ENCODE measurements at places on chromosomes 7 and 10.

GRCh38 chr10:44627591-44628354, 242.9 kb upstream of the CXCL12 start:
- DNase-seq = no peak

DNA sequence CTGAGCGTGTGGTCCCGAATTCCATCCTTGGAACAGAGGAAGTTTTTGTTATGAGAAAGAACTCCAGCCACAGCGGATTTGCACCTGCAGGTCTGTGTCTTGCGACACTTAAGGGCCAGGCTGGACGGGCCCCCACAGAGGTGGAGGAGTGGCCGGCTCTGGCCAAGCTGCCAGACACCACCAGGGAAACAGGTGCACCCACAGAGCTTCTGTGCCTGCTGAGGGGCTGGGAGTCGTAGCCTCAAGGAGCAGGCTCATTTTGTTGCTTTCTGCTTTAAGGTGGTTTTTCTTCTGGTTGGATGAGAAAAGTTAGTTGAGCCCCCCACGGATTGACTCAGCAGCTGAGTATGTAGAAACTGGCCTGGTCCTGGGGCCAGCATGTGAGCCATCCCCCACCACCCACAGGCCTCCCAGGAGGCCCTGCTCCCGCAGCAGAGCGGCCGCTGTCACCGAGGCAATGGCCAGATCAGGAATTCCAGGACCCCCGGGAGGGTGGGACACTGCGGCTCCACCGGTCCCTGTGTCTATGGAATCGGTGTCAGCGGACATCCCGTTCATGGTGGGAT, 41.9 kb downstream of the NKX6-2 start:
- no peak for DNase-seq

- DNase-seq = no peak
These were observed 9.9 kb upstream of the FAM180A start for GRCh38 chr7:135758531-135758932.

- no peak for DNase-seq
These were observed 43.3 kb downstream of the GOLGA7B start for GRCh38 chr10:97892939-97893338.

- no peak for DNase-seq
These were observed 8.0 kb downstream of the GET4 start for GRCh38 chr7:884191-885003.

DNA sequence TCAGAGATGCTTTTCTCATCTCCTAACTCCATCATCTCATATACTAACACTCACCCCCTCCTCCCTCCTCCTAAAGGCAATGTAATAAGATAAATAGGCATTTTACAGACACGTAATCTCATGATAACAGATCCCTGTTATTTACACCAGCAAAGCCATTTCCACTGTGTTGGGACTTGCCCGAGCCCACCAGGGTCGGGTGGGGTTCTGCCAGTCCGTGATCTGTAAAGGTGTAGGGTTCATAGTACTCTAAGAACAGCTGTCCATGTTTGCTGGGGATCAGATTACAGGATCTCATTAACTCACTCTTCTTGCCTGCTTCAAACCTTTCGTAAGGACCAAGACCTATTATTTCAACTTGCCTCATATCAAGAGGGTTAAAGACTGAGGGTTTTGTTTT, 172.4 kb downstream of the FZD1 start:
- peak; percentile 12 for DNase-seq

DNA sequence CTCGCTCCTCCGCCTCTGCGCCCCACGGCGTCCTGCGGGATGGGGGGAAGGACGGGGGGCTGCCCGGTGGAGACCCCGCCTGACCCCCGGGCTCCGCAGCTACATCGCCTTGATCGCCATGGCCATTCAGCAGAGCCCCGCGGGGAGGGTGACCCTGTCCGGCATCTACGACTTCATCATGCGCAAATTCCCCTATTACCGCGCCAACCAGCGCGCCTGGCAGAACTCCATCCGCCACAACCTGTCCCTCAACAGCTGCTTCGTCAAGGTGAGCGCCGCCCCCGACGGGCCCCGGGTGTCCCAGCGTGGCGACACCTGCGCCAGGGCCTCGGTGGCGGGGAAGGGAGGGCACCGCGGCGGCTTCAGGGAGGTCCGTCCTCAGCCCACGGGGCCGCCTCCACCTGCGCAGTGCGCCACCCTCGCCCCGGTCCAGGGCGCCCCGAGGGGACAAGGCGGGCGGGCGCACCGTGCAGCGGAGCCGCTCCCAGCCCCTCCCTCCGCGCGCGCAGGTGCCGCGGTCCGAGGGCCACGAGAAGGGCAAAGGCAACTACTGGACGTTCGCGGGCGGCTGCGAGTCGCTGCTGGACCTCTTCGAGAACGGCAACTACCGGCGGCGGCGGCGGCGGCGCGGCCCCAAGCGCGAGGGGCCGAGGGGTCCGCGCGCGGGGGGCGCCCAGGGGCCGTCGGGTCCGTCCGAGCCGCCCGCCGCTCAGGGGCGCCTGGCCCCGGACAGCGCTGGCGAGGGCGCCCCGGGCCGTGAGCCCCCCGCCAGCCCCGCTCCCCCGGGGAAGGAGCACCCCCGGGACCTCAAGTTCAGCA, 793 bp downstream of the FOXL3 start:
- DNase-seq = no peak

DNA sequence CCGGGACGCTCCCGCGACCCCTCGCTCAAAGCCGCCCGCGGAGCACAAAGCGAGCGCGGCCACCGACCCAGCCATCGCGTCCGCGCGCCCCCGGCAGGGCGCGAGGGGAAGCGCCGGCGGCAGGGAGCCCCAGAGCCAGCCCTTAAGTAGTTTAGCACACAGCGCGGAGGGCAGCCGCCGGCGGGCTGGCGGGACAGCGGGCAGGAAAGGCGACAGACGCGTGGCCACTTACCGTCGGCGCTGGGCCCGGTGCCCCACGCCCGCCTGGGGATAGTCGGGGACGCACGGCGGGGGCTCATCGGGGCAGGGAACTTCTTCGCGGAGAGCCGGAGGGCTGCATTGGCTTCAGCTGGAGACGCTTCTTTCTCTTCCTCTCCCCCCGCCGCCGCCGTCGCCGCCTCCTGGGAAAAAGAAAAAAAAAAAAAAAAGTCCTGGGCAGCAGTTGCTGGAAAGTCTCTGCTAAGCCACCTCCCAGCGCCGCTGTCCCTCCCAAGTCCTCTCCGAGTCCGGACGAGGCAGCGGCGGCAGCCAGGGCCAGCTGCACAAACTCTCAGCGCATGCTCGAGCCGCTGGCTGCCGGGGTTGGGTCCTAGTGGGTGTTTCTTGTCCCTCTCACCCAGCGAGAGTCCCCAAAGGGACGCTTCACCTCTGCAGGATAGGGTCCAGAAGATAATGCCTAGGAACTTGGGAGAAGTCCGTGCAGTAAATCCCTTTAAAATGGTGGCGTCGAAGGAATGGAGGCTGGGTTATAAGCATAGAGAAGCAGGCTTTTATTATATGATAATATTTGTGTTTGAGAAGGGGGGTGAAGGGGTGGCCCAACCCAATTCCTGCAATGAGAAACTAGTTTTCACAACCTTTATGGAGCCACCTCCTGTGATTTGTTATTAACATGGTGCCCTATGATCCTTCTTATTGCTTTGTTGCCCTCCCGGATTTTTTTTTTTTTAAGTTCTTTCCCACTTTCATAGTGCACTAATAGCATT, at the start of gene TSPAN12:
TSPAN12 (minus strand) TSS at position 557 of the 986 bp plus-strand sequence. CDS start 1,381 bp downstream, outside the sequence.
- peak; percentile 86 for DNase-seq

DNA sequence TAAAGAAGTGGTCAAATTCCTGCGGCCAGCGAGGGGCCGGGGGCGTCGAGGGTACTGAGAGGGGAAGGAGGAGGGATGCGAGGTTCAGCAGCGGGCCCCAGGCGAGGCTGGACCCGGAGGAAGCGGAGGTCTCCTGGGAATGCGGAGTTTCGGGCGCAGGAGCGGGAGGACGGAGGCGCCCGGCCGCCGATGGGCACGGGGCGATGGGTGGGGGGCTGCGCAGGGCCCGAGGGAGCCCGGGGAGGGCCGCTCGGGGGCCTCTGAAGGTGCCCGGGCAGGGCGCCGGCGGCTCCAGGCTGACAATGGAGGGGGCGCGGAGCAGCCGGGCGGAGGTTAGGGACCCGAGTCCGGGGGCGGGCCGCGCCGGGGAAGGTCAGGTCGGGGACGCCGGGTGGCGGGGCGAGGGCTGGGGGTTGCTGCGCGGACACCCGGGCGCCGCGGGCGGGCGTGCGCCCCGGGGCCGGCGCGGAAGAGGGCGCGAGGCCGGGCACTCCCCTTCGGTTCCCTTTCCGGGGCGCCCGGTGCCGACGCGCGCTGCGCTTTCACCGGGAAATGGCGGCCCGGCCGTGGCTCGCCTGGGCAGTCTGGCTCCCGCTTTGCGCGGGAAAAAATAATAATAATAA, 683 bp downstream of the MACROH2A2 start:
- no peak for DNase-seq

DNA sequence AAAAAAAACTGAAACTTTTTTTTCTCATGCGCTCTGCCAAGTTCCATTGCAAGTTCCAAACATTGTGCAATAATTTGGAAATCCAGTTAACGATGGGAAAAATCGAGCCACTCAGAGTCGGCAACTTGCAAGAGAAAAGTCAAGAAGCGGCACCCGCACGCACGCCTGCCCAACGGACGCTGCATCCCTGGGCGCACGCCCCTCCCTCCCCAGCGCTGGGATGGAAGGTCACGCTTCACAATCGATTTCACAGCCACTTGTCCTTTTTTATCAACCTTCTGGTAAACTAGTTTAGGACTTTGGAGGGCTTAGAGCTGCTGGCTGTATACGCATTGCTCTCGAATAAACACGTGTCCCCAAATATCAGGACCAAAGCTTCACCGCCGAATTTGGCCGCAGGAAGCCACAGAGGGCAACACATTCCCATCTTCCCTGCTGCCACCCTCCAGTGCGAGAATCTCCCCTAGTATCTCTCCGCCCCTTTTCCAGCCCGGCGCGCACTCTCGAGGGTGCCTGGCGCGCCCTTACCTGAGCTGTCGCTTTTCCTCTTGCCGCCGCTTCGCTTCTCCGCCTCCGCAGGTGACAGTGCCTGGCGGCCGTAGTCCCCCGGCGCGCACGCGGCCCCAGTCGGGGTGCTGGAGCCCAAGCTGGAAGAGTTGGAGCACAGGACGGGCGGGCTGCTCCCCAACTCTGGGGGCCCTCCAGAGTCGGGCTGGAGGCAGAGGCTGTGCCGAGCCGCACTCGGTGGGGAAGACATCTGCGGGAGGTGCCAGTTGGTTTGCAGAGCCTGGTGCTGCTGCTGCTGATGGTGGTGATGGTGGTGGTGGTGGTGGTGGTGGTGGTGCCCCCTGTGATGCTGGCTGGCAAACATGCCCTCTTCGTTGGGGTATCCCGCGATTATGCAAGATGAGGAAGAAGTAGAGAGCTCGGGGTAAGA, 857 bp downstream of the MEOX2 start:
- DNase-seq = peak; percentile 12

- no peak for DNase-seq
These were observed 351.9 kb upstream of the LRGUK start for GRCh38 chr7:133775201-133775600.

GRCh38 chr10:110778211-110778610, 93.5 kb upstream of the PDCD4 start:
- DNase-seq = no peak

GRCh38 chr10:128867819-128868218, 599.2 kb upstream of the MGMT start:
- no peak for DNase-seq

DNA sequence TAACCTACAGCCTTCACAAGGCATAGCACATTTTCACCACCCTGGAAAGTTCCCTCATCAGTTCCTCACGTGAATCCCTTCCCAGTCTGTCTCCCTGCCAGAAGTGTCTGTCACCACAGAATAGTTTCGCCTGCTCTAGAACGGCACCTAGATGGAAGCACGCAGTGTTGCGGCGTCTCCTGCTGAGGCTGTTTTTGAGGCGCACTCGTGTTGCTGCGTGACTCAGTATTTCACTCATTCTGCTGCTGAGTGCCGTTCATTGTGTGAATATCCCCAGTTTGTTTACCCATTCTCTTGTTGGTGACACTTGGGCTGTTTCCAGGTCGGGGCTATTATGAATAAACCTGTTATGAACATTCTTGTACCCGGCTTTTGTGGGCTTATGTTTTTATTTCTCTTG, 12.8 kb downstream of the NOS3 start:
- no peak for DNase-seq

GRCh38 chr10:91941426-91941825, 17.9 kb downstream of the BTAF1 start:
- DNase-seq = no peak

- no peak for DNase-seq
These were observed 12.9 kb upstream of the ZMIZ1 start for GRCh38 chr10:79055892-79056291.

GRCh38 chr10:29636178-29636577, 1.4 kb upstream of the SVIL start:
- no peak for DNase-seq

DNA sequence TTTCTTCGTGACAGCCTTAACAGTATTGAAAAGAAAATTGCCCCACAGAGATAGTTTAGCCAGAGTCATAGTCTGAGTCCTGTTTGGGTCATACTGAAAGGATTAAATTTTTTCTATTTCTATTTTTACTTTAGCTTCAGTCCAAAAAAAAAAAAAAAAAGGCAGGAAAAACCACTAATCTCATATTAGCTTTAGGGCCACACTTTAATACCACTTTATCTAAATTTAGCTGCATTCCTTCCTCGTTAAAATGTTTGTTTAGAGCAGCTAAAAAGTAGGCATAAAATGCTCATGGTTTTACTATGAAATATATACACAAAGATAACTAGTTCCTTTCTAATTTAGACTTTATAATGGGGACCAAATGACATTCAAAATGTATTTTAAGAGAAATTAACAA, 216.5 kb upstream of the TMEM196 start:
- DNase-seq = no peak

DNA sequence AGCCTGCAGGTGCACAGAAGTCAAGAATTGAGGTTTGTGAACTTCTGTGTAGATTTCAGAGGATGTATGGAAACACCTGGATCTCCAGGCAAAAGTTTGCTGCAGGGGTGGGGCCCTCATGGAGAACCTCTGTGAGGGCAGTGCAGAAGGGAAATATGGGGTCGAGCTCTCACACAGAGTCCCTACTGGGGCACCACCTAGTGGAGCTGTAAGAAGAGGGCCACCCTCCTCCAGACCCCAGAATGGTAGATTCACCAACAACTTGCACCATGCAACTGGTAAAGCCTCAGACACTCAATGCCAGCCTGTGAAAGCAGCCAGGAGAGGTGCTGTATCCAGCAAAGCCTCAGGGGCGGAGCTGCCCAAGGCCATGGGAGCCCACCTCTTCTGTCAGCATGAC, 205.8 kb downstream of the CCSER2 start:
- no peak for DNase-seq

DNA sequence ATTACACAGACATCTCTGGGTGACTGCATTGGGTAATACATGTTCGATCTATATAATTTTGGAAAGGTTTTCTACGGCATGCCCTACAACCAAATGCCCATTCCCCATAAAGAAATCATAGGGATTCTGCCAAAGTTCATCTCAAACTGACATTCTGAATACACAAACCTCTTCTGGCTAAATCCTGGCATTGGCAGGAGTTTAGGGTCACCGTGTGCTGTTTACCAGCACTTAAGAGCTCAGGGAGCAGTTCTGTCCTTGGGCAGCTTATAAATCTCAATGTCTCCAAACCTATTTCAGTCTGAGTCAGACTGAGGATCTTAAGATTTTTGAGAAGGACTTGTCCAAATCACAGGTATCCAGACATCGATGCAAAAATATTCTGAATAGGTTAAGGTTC, 809.6 kb upstream of the LRRN3 start:
- DNase-seq = no peak

GRCh38 chr7:157782041-157782440, 445.2 kb downstream of the DNAJB6 start:
- DNase-seq = no peak
